ENCODE measurements at places on chromosomes 6 and 20. TPM values are rescaled to one million over a fixed set of nuclear protein-coding genes. Genes with fewer than 3 reads are reported as not detected.

GGTLC1 gene
- not detected for total RNA-seq

PKIB gene
- total RNA-seq = not detected

C20orf96 gene
- total RNA-seq = 17.0 TPM

TNFRSF6B gene
- 0.69 TPM for total RNA-seq

SIGLEC1 gene
- total RNA-seq = not detected

ZKSCAN3 gene
- total RNA-seq = 4.9 TPM

MYH7B gene
- not detected for total RNA-seq

RHAG gene
- total RNA-seq = not detected

ADGRF1 gene
- not detected for total RNA-seq

BACH2 gene
- 5.9 TPM for total RNA-seq

SLC17A3 gene
- total RNA-seq = not detected

AURKA gene
- total RNA-seq = 56.9 TPM

POU3F2 gene
- total RNA-seq = not detected

GPX5 gene
- total RNA-seq = not detected

CDSN gene
- total RNA-seq = not detected

TFAP2D gene
- not detected for total RNA-seq

TMEM239 gene
- total RNA-seq = not detected

MRAP2 gene
- total RNA-seq = 5.8 TPM

SMIM13 gene
- 19.4 TPM for total RNA-seq

FAM83B gene
- not detected for total RNA-seq

LHFPL5 gene
- not detected for total RNA-seq

GTSF1L gene
- total RNA-seq = not detected

KIAA1755 gene
- 0.51 TPM for total RNA-seq

TRIM10 gene
- total RNA-seq = not detected

MUCL3 gene
- total RNA-seq = not detected

TPX2 gene
- total RNA-seq = 114 TPM

VSX1 gene
- not detected for total RNA-seq

REPS1 gene
- total RNA-seq = 26.3 TPM

MYBL2 gene
- 107 TPM for total RNA-seq

EYA4 gene
- not detected for total RNA-seq

ARHGAP40 gene
- 0.12 TPM for total RNA-seq

SSTR4 gene
- total RNA-seq = not detected

EYA2 gene
- not detected for total RNA-seq

TP53TG5 gene
- not detected for total RNA-seq

GNMT gene
- total RNA-seq = 1.2 TPM

MUC21 gene
- not detected for total RNA-seq

PCK1 gene
- total RNA-seq = not detected

WFDC12 gene
- total RNA-seq = not detected

SLC22A7 gene
- total RNA-seq = not detected

ERVFRD-1 gene
- not detected for total RNA-seq

AKAP7 gene
- total RNA-seq = 3.3 TPM

MUC22 gene
- not detected for total RNA-seq

COL9A1 gene
- total RNA-seq = not detected

SLC22A2 gene
- total RNA-seq = not detected

RBM24 gene
- 6.0 TPM for total RNA-seq

METTL24 gene
- not detected for total RNA-seq

HSPA1L gene
- 0.74 TPM for total RNA-seq

NTSR1 gene
- 0.30 TPM for total RNA-seq

SPATA25 gene
- total RNA-seq = not detected

SIRPG gene
- not detected for total RNA-seq

ZSCAN31 gene
- 23.0 TPM for total RNA-seq
